Breast epithelium (tissue), 4 donors: ENCODE measurements at places on chromosomes 2 and 18.

GRCh38 chr2:216098421-216099334 is 10.5 kb upstream of the XRCC5 start:
- H3K4me3 ChIP-seq: no peak overlapping the region
- H3K36me3 ChIP-seq: no peaks in the 10 kb centered on the region
- H3K27me3 ChIP-seq: no peaks in the 10 kb centered on the region

- DNase-seq: no peak
- no peaks in the 10 kb centered on the region for H3K36me3 ChIP-seq
- no peak overlapping the region for H3K4me3 ChIP-seq
- H3K27ac ChIP-seq: no peak overlapping the region
- no peaks in the 10 kb centered on the region for H3K4me1 ChIP-seq
These were observed 29.1 kb downstream of the TMEM131 start for GRCh38 chr2:97966545-97967215.

- no peaks in the 10 kb centered on the region for H3K4me1 ChIP-seq
- no peaks in the 10 kb centered on the region for H3K27me3 ChIP-seq
- no peak overlapping the region for H3K27ac ChIP-seq
These were observed 204.2 kb downstream of the AGAP1 start for GRCh38 chr2:235698028-235698427.

DNA sequence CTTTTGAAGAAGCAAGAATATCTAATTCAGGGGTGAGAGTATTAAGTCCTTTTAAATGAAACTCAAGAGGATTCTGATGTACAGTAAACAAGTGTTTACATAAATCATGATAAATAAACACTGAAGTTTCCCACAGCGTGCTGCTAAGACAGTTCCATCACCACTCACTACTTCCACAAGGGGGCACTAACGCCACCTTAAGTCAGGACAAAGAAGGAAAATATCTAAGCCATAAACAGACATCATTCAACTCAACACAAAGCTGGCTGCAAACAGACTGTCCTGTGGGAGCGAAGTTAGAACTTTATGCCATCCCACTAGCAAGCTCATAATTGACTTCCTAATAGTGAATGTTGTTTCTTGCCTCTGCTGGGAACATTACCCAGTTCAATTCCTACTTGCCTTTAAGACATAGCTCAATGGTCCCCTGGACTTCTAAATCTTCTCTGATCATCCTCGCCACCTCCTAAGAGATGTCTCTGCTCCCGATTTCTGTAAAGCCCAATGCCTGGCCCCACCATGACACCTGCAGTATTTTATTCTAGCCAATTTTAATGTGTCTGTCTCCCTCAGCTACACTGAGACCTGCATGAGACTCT is 36.5 kb downstream of the MRPL44 start:
- no peaks in the 10 kb centered on the region for H3K36me3 ChIP-seq
- no peak overlapping the region for H3K4me3 ChIP-seq
- no peaks in the 10 kb centered on the region for H3K27me3 ChIP-seq
- no peak overlapping the region for H3K27ac ChIP-seq
- DNase-seq: peak; percentile 33

- no peak overlapping the region for H3K4me3 ChIP-seq
- no peaks in the 10 kb centered on the region for H3K4me1 ChIP-seq
These were observed 33.9 kb downstream of the SLC4A3 start for GRCh38 chr2:219661197-219661954.
